Activated CD4-positive, alpha-beta memory T cell treated with anti-CD3 and anti-CD28 coated beads for 36 hours (primary cell): ENCODE measurements at places on chromosomes 7 and 10.
A peak's percentile ranks its signal among the peaks of the same experiment; 100 is the strongest.

DNA sequence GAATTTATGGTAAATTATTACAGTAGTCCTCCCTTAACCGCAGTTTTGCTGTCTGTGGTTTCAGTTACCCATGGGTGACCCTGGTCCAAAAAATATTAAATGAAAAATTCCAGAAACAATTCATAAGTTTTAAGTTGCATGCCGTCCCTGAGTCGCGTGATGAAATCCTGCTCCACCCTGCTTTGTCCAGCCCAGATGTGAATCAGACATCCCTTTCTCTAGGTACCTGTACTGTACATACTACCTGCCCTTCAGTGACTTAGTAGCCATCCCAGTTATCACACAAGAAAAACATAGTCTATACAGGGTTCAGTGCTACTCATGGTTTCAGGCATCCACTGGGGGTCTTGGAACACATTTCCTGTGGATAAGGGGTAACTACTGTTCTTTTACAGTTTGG, 20.5 kb upstream of the RHEB start:
- DNase-seq: no peak
- no peaks in the 10 kb centered on the region for H3K36me3 ChIP-seq
- H3K4me3 ChIP-seq: no peak overlapping the region
- H3K27ac ChIP-seq: no peak overlapping the region

DNA sequence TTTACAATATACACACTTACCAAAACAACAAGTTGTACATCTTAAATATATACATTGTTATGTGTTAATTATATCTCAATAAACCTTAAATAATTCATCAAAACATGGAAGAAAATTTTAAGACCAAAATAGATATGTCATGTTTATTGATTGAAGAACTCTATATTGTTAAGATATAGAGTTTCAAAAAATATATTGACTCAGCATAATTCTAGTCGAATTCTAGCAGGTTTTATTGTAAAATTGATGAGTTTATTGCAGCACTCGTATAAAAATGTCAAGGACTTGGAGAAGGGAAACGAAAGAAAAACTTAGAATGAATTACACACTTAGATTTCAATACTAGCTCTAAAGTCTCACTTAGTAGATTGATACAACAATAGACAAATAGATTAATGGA, 575.4 kb upstream of the SORCS1 start:
- H3K27me3 ChIP-seq: no peaks in the 10 kb centered on the region
- no peak overlapping the region for H3K27ac ChIP-seq
- H3K4me1 ChIP-seq: no peaks in the 10 kb centered on the region
- H3K36me3 ChIP-seq: no peaks in the 10 kb centered on the region
- no peak overlapping the region for H3K4me3 ChIP-seq

DNA sequence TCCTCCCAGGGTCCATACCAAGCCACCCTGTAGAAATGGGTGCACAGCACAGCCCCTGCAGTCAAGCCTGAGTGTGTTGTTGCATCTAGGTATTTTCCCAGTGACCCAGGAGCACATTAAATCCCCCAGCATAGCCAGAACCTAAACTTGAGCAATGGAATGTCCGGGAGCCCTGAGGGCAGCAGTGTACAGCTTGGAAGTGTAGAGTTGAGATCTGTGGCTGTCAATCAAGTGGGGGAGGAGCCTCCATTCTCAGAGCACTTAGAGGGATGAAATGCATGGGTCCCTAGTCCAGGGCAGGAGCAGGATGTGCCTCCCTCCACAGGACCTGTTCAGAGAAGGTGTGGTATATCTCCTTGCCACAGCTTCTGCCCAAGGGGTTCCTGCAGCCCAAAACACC, 885.1 kb downstream of the CCSER2 start:
- DNase-seq: no peak
- H3K27me3 ChIP-seq: no peaks in the 10 kb centered on the region

DNA sequence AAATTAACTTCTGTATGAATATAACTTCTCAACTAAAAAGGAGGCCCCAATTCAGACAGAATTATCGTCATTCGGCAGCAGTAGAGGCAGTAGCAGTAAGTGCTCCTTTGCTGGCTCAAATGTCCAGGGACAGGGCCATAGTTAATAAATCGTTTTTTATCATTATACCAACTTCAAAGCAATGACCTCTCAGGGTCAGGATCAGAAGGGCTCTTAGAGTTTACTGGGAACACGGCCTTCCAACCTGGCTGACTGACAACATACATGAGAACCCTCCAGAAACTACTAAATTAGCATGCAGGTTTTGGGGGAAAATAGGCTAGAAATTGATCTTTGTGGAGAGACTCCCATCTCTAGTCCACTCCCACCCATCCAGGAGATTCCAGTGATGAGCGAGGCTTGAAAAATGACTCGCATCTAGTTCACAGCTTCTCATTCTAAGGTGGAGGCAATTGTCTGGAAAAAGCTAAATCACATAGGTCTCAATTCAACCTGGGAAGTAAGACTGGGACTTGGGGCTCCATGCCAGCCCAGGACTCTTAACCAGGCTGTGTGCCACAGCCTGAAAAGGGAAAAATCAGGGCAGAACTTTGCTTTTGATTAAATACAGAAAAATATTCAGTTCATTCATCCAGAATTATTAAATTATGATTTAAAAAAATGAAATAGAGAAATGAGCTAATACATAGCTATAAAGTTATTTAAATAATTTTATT, 84.6 kb downstream of the ABLIM1 start:
- H3K27ac ChIP-seq: no peak overlapping the region
- no peak overlapping the region for H3K4me3 ChIP-seq
- no peak for DNase-seq
- H3K36me3 ChIP-seq: no peaks in the 10 kb centered on the region
- no peaks in the 10 kb centered on the region for H3K27me3 ChIP-seq

GRCh38 chr10:114472877-114473253, 68.6 kb upstream of the AFAP1L2 start:
- peaks cover 19% of the 10 kb centered on the region for H3K4me1 ChIP-seq
- no peaks in the 10 kb centered on the region for H3K27me3 ChIP-seq
- peak overlapping the region; percentile 62 for H3K27ac ChIP-seq
- H3K36me3 ChIP-seq: peaks cover 3% of the 10 kb centered on the region
